CD4-positive, alpha-beta T cell (primary cell): ENCODE measurements at places on chromosomes 4 and X.
A peak's percentile ranks its signal among the peaks of the same experiment; 100 is the strongest.

GRCh38 chr4:26321373-26322221, 783 bp downstream of the RBPJ start:
- DNase-seq, result peak; percentile 24

GRCh38 chr4:94131212-94131611, 76.5 kb upstream of the SMARCAD1 start:
- no peak for DNase-seq

DNA sequence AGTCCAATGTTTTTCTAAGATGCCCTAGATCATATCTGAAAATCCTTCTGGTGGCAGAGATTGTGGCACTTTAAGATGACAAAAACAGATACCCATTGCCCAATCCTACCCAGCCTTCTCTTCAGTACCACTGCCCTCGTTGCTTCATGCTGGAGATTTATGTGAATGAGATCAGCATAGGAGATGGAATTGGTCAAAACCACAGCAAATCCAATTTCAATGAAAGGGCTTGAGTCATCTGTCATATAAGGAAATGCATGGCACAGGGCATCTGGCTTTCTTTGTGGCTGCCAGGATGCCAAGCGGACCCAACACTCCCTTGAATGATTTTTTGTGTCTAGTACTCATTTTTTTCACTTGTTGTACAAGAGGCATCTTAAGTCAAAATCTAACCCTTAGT, 16.8 kb downstream of the AFF2 start:
- no peak for DNase-seq

- no peak for DNase-seq
Measured at GRCh38 chr4:68256284-68256683, 10.8 kb upstream of the TMPRSS11B start.

- no peak for DNase-seq
Measured at GRCh38 chr4:16083241-16084191, at the start of gene PROM1. TSS of gene PROM1 (minus strand) at chr4:16084023. CDS start at chr4:16075906, 8,117 bp downstream.

- DNase-seq, result no peak
Measured at GRCh38 chr4:61520681-61521160, 320.6 kb downstream of the ADGRL3 start.

GRCh38 chr4:41890085-41890484, 45.1 kb upstream of the TMEM33 start:
- DNase-seq, result no peak

GRCh38 chr4:177033632-177034031, 240.9 kb upstream of the VEGFC start:
- DNase-seq, result no peak

DNA sequence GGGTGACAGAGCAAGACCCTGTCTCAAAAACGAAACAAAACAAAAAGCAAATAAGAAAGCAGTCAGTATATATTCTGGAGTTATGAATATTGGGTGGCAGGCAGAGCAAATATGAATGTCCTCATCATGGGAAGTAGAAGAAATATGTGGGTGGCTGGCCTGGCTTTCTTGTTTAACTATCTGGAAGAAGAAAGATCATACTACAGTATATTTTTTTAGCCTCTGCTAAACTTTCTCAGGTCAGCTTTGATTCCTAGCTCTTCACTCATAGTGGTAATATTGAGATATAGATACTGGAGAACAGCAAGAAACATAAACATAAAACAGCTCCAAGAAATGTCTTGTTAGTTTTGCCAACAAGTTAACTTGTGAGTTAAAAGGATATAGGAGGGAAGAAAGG, 192.5 kb downstream of the SOWAHB start:
- DNase-seq, result no peak
